SJSA1 (cell line): ENCODE measurements at places on chromosomes 7 and 10.

- no peak for DNase-seq
Observed at GRCh38 chr10:104441329-104442000, 87.8 kb downstream of the CFAP58 start.

DNA sequence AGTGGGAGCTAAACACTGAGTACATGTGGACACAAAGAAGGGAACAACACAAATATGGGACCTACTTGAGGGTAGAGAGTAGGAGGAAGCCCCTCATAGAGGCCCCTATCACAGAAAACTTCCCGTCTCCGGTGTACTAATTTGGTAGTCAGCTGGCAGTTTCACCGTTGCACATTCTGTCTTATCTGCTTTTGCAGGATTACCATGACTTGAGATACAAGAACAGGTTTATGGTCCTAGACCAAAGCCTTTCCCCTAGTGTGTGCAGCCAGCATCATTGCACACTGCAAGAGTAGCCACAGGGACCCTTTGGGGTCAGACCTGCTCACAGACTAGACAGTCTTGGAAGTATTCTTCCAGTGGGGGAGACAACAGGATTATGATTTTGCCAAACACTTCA is 5.9 kb upstream of the IFIT1B start:
- DNase-seq, result no peak

GRCh38 chr10:126101736-126102135 is 205.4 kb downstream of the FANK1 start:
- no peak for DNase-seq

GRCh38 chr10:78335371-78335690 is 301.7 kb downstream of the RPS24 start:
- no peak for DNase-seq

GRCh38 chr7:30422922-30423321 is 55.7 kb downstream of the NOD1 start:
- no peak for DNase-seq

- DNase-seq, result no peak
Observed at GRCh38 chr10:112802411-112803022, 147.5 kb upstream of the TCF7L2 start.
